Right hindlimb (tissue), 1 donor: ENCODE measurements at places on chromosomes 2 and 18.

DNA sequence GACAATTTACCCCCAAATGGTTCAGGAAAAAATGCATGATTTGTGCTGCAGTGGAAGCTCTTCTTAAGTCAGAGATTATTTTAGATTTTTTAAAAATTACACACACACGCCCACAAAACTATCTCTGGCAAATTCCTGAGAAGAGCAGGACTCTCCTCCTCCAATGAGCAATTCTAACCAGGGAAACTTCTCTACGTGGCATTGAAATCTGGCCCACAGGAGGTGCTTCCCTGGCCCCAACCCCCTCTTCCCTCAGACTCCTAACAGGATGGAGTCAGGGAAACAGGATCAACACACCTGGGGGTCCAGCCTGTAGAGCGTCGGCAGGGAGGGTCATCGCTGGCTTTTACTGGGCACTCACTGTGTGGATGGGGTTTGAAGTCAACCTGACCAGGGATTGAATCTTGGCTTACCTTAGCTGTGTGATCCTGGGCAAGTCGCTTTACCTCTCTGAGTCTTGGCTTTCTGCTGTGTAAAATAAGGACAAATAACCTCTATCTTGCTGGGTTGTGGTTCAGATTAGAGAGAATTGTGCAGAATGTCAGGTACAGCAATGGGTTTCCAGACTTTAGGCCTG lies 65.4 kb upstream of the ASAP2 start:
- no peak for DNase-seq

GRCh38 chr2:38671946-38672345 lies 6.0 kb downstream of the GALM start:
- DNase-seq: no peak

DNA sequence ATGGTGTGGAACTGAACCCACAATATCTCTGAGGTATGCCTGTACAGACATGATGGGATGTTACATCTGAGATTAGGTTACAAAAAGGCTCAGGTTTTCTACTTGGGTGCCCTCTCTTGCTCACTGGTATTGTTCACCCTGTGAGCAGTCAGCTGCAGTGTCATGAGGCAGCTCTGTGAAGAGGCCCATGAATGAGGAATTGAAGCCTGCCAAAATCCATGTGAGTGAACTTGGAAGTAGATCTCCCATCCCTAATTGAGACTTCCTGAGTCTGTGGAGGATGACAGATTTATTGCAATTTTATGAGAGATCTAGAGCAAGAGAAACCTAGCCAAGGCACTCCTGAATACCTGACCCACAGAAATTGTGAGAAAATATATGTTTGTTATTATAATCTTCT lies 404.9 kb upstream of the ZEB2 start:
- DNase-seq: no peak

- DNase-seq: no peak
Measured at GRCh38 chr2:38528534-38528933, 74.2 kb downstream of the HNRNPLL start.

- no peak for DNase-seq
Measured at GRCh38 chr2:191620144-191620543, 57.8 kb upstream of the NABP1 start.

DNA sequence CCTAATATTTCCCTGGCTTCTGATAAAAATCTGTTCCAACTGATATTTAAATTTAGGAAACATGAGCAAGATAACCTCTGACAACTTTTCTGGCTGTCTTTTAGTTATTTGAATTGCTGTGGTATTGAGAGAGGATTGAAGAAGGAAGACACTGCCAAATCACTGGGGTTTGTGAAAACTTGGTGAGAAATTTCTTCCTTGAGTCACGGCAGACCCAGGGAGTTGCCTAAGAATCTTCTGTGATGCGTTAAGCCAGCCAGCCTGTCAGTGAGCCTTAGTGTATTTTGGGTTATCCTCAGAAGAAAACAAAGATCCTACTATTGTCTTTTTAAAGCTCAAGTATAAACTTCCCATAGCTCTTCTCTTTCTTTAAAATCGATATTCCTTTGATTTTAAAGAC lies 17.5 kb upstream of the DOK6 start:
- DNase-seq: no peak

DNA sequence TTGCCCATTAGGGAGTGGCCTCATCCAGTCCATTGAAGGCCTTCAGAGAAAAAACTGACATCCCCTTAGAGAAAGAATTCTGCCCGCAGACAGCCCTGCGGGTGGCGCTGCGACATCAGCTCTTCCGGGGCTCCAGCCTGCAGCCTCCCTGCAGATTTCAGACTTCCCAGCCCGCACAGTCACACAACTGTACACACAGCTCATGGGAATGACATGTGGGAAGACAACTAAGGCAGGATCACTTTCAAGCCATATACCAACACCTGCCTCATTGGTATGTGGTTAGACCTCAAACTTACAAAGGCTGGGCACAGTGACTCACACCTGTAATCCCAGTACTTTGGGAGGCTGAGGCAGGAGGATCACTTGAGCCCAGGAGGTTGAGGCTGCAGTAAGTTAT lies 24.8 kb upstream of the TUBB6 start:
- DNase-seq: no peak

GRCh38 chr2:189583227-189584198 lies 2.9 kb upstream of the SLC40A1 start:
- DNase-seq: no peak

- no peak for DNase-seq
Measured at GRCh38 chr2:232757905-232758304, 18.5 kb downstream of the KCNJ13 start.

DNA sequence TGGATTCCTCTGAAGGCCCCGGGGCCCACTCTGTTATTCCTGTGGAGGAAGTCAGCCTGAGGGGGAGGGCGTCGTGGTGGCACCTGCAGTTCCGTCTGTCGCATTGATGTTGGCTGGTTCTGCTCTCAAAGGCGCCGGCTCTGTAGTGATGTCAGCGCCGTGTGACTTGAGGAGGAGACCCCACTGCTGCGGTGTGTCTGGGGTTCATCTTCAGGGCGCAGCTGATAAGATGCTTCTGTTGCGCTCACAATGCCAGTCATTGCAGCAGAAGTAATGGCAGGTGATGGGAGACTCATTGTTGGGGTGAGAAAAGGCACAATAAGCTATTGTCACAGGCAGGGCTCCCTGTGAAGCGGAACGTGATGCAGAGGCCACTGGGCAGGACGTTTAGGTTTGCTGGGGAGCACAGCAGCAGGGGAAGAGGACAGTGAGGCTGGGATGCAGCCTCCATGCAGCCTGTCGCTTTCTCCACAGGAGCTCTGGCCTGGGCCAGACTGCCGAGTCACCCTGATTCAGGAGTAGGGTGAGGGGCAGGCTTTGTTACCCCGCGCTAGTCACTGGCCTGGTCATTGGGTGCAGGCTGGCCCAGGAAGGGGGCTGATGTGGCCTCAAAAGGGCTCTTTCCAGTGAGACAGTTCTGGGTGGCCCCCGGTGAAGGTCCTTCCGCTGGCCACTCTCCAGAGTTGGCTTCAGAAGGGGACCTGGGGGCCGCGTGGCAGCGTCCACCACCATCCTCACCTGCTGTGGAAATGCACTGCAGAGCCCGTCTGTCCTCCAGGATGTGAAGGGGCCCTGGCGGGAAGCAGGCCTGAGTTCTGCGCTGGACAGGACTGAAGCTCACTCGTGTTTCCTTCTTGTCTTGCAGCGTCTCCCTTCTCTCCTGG lies 42.9 kb downstream of the SH3BP4 start:
- no peak for DNase-seq

DNA sequence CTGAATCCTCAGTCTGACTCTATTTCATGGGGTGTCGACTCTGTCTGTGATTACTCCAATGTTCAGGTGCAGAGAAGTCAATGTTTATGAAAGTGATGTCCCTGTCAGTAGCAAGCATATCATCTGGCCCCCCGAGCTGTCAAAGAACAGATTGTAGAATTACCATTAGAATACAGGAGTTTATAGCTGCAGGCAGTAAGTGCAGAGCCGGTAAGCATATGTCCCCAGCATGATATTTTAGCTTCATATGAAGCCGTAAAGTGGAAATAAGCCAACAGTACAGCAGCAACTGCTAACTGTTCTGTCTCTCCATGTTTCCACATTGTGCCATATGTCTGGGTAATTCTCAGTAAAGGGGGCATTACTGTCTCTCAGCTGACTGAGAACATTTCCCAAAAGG lies 541.8 kb downstream of the SOX11 start:
- no peak for DNase-seq

DNA sequence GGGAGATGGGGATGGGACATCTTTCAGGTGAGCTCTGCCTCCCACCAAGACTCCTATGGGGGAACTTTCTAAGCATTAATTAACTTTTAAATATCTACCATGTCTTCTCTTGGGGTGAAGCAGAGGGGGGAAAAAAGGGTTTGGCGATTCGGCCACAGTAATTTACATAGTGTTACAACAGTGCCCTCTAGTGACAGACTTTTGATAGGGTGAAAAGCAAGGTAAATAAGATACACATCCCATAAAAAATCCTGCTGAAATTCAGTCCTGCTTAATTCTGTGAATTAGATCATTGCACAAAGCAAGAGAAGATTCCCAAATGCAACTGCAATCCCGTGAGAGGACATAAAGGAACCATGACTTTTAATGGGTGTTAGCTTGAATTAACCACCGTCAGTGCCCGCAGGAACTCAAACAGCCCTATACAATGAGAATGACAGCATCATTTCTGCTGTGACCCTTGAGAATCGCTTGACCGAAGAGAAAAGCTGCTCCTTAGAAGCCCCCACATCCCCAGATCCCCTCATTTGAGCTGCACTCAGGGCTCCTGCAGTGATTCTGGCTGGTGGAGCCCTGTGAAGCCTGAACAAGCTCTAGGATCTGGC lies 32.8 kb downstream of the FAM124B start:
- DNase-seq: no peak

DNA sequence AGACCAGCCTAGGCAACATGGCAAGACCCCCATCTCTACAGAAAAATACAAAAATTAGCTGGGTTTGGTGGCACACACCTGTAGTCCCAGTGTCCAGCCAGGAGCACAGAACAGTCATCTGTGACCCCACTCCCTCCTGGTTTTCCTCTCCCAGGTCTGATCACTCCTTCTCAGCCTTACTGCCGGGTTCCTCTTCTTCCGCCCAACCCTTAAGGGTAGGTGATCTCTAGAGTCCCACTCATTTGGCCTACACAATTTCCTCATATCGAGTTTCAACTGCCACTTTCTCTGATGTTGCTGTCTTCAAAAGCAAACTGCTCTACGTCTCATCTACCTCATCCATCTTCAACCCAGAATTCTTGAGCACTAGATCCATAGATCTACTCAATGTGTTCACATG lies 13.4 kb upstream of the MAT2A start:
- no peak for DNase-seq

GRCh38 chr2:8676921-8677645 lies 4.8 kb upstream of the ID2 start:
- DNase-seq: peak; percentile 46

DNA sequence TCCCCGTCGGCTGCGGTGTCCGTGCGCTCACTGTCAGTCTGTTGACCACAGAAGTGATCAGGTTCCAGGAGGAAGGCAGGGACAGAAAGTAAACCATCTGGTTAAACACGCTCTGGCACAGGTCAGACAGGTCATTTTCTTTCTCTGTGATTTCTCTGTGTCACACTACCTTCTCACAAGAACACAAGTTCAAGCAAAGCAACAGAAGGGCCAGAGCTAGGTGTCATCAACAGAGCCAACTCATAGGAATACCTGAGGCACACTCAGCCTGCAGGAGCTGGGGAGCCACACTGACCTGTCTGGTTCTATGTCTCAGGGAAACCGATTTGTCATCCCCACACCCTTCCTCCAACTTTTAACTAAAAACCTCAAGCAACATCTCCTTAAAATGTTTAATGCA lies 115.1 kb upstream of the ZBTB14 start:
- no peak for DNase-seq

GRCh38 chr18:75269696-75270095 lies 59.1 kb downstream of the TSHZ1 start:
- DNase-seq: no peak

GRCh38 chr2:100110614-100111000 lies 31.8 kb downstream of the AFF3 start:
- DNase-seq: no peak

DNA sequence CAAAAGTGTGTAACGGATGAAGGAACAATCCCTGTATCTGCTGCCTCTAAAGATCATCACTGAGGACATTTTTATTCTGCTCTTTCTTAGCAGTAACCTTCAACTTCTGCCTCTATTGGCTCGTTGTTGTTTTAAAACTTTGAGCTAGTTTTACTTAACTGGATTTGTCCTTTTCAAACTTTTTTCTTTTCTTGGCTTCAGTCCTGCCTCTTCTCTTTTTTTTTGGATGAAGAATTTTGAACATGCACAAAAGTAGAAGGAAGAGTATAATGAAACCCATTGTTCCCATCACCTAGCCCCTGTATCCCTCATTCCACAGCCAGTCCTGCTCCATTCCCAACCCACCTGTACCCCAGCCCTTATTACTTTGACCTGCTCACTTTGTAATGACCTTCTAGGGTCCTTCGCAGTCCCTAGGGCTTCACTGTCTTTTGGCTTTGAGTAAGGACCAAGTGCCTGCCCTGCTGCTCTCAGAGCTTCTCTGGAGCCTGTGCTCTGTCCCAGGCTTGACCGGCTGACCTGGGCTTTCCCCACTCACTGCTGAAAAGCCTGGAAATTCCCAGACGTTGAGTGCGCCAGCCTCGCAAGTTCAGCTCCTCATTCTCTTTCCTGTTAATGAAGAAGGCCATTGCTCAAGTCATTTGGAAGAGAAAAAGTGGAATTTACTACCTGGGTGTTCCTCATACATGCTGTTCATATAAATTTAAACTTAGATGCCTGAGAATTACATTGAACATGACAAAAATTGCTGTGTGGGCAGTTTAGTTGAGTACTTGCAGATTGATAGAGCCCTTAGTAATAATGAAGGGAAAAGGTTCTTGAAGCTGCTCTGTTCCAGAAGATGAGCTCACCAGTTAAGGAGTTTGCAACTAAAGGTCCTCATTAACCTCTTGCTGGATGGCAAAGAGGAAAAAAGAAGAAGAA lies 149.3 kb upstream of the ALPP start:
- DNase-seq: no peak

GRCh38 chr2:119323459-119323858 lies 43.2 kb downstream of the C2orf76 start:
- no peak for DNase-seq

DNA sequence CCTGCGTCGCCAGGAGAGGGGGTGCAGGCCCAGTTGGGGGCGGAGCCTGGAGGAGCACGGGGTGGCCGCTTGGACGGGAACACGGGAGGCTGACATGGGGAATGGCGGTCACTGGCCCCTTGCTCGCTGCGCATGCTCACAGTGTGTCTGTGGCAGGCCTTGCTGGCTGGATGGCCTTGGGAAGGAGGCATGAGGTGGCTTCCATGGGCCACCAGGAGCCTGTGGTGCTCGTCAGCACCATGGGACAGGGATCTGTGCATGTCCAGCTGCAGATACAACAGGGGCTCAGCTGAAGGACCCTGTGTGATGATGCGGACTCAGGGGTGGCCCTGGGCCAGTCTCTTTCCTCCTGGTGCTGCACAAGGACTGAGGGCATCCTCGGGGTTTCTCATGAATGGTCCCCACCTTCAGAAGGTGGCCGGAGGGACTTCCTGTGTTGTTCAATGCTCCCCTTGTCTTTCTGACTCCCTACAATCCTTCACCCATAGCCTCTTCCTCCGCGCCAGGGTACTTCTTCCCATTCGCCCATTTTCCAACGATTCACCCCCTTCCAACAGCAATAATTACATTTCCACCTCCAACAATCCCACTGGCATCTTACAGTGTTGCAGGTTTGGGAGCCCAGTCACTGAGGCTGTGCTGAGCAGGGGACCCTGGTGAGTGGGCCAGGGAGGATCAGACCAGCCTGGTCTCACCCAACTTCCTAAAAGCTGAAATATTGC lies 3.4 kb upstream of the SP140L start:
- DNase-seq: no peak
